ENCODE measurements at places on chromosomes 2 and 18. TPM values are rescaled to one million over a fixed set of nuclear protein-coding genes. Genes with fewer than 3 reads are reported as not detected.

- no peak overlapping the region for H3K4me3 ChIP-seq
- DNase-seq, result peak; percentile 57
- H3K27ac ChIP-seq, result peak overlapping the region; percentile 60
- H3K4me1 ChIP-seq, result peaks cover 2% of the 10 kb centered on the region
- peaks cover 8% of the 10 kb centered on the region for H3K27me3 ChIP-seq
- H3K36me3 ChIP-seq, result no peaks in the 10 kb centered on the region
Observed at GRCh38 chr2:230824406-230824978, 40.2 kb upstream of the ITM2C start.

DNA sequence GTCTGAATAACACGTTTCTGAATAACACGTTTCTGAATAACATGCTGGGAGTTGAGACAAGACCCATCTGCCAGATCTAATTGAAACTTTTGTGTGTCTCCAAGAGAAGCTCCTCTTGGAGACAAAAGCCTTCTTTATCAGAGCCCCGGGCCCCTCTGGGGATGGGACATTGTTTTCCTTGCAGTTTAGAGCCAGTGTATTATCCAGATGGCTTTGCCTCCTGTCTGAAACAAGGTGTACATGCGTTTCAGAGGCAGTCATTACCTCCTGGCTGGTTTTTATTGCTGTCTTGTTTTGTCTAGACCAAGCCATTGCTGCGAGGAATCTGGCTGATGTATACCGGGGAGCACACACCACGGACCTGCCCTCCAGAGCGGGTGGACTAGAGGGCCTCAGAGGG lies 7.8 kb downstream of the FOSL2 start:
- DNase-seq, result no peak
- H3K4me1 ChIP-seq, result peaks cover 40% of the 10 kb centered on the region
- H3K36me3 ChIP-seq, result peaks cover 10% of the 10 kb centered on the region
- H3K27me3 ChIP-seq, result no peaks in the 10 kb centered on the region
- H3K4me3 ChIP-seq, result no peak overlapping the region

The TACR1 gene
- total RNA-seq, result 0.09 TPM

DNA sequence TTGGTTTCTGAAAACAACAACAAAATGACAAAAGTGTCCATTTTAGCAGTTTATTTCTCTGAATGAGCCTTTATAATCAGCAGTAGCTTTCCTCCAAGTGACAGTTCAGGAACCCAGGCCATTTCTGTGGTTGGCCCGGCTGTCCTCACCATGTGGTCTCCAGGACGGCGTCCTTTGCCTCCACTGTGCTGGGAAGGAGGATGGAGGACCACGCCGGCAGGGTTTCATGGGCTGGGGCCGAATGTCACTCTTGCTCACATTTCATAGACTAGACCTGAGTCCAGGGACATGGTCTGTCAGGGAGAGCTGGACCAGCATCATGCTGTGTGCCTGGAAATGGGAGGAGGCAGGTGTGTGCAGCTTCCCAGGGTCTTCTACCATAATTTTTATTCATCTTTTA lies 50.9 kb downstream of the ARHGEF4 start:
- no peaks in the 10 kb centered on the region for H3K36me3 ChIP-seq
- H3K4me1 ChIP-seq, result no peaks in the 10 kb centered on the region
- DNase-seq, result no peak
- H3K4me3 ChIP-seq, result no peak overlapping the region
- H3K27me3 ChIP-seq, result peaks cover 19% of the 10 kb centered on the region

GRCh38 chr2:212991120-212991519 lies 160.3 kb downstream of the IKZF2 start:
- H3K4me3 ChIP-seq, result no peak overlapping the region
- peaks cover 14% of the 10 kb centered on the region for H3K36me3 ChIP-seq
- no peak for DNase-seq
- H3K27me3 ChIP-seq, result no peaks in the 10 kb centered on the region
- no peak overlapping the region for H3K27ac ChIP-seq
- peaks cover 4% of the 10 kb centered on the region for H3K4me1 ChIP-seq

The RAB6C gene
- 0.16 TPM for total RNA-seq

DNA sequence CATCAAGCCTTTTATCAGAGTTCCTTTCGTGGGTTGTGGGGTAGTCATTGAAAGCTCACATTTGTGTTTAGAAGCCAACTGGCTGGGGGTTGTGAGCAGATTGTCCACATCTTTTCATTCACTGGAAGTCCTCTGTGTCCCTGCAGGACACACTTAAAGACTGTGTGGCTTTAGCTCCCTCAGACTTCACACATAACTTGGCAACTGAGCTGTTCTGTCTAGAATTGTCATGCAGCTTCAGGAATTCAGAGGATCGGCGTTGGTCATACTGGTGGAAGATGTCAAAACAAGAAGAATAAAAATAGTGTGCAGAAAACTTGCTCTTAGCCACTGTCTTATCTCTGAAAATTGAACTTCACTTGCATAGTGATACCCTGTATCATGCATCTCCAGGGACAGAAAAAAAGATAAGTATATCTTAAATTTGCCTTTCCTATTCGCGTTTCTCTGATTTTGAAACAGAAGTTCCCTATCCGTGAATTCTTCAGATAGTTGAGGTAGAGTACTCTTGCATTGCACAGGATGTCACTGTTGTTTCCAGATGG lies 49.6 kb downstream of the TRAPPC12 start:
- H3K36me3 ChIP-seq, result peaks cover 43% of the 10 kb centered on the region
- H3K27ac ChIP-seq, result no peak overlapping the region
- peaks cover 5% of the 10 kb centered on the region for H3K4me1 ChIP-seq
- DNase-seq, result no peak
- no peaks in the 10 kb centered on the region for H3K27me3 ChIP-seq

DNA sequence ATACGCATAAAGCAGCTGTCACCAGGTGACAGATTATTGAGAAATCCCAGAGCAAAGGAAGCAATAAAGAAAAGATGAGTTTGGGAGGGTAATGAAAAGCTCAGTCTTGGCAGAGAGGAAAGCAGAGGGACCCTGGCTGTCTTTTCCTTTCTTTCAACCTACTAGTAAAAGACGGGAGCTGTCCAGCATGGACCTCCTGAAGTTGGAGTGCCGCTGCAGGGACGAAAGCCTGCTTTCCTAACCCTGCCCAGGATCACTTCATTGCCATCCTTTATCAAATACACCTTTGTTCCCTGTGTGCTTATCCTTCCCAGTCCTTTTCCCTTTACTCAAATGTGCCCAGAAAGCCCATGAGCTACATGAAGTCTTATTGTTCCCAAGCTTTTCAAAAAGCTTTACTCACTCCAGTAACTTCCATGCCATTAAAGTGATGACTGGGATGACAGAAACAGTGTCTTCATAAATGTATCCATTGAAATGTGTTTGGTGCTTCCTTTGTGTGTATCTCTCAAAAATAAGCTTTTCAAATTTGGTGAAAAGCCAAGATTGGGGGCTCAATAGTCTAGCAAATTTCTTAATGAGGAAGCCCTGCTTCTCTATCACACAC lies 3.7 kb upstream of the SPR start:
- peaks cover 10% of the 10 kb centered on the region for H3K4me1 ChIP-seq
- no peaks in the 10 kb centered on the region for H3K36me3 ChIP-seq
- H3K27me3 ChIP-seq, result peaks cover 45% of the 10 kb centered on the region

The APCDD1 gene
- 104 TPM for total RNA-seq

The IL36A gene
- total RNA-seq, result not detected

GRCh38 chr2:187989925-187990623 lies 301.6 kb upstream of the GULP1 start:
- H3K36me3 ChIP-seq, result no peaks in the 10 kb centered on the region
- no peak overlapping the region for H3K4me3 ChIP-seq
- peaks cover 39% of the 10 kb centered on the region for H3K4me1 ChIP-seq

DNA sequence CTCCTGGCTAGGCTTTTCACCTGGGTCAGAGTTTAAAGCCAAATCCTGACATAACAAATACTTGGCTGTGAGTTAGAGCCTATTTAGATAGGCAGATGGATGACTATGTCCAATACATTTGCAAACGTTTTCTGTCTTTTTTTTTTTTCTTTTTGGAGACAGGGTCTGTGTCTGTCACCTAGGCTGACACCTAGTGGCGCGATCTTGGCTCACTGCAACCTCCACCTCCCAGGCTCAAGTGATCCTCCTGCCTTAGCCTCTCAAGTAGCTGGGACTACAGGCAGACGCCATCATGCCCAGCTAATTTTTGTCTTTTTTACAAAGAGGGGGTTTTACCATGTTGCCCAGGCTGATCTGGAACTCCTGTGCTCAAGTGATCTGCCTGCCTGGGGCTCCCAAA lies 124.8 kb downstream of the DYM start:
- H3K4me1 ChIP-seq, result no peaks in the 10 kb centered on the region
- H3K36me3 ChIP-seq, result peaks cover 17% of the 10 kb centered on the region
- H3K4me3 ChIP-seq, result no peak overlapping the region
- H3K27me3 ChIP-seq, result no peaks in the 10 kb centered on the region

The FOXI3 gene
- 0.27 TPM for total RNA-seq

DNA sequence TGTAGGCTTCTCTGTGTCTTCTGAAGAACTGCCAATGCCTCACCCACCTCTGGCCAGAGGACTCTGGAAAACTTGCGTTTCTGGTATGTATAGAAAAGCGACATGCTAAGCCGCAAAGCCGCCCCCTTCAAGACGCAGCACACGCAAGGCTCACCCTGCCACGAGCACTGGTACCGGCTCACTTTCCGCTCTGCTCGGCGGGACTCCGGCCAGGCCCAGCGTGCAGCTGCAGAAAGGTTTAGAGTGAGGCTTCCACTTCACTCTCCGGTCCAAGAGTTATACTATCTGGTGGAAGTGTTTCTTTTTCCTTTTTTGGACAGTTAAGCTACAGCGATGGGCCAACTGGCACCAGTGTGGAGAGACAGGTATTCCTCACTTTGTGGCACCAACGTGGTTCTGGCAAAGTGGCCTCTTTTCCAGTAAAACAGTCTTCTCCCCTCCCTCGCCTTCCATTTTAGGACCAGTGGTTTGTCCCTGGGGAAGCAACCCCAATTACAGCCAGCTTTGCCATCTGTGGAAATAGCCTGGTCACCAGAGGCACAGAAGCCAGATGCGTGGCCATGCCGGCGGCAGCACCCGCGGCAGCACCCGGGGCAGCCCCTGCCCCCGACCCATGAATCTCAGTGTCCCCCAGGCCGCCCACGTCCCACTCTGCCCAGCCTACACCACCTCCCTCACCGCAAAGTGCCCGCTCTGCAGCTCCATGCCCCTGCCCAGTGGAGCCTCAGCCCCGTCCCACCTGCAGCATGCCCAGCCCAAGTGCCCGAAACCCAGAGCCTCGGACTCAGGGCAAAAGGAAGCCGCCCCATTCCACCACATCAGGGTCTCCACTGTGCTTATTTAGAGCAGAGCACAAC lies 91.6 kb upstream of the CTDP1 start:
- peaks cover 19% of the 10 kb centered on the region for H3K27me3 ChIP-seq
- peaks cover 13% of the 10 kb centered on the region for H3K4me1 ChIP-seq
- DNase-seq, result peak; percentile 6
- H3K27ac ChIP-seq, result peak overlapping the region; percentile 59
- no peak overlapping the region for H3K4me3 ChIP-seq

DNA sequence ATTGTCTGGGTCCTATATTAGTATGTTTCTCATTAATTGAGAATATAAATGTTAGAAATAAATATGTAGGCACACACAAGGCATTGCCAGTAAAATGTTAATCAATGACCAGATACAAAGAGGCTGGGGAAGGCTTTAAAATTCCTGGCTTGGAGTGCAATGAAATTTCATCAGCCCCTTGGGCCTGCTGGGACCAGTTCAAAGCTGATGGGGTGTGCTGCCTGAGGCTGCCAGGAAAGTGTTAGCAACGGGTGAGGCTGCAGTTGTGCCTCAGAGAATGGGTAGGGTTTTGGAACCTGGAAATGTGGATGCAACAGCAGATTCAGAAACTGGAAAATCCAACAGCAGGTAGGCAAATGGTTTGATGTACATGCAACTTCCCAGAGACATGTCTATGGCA lies 68.9 kb downstream of the DIPK1C start:
- H3K27me3 ChIP-seq, result peaks cover 46% of the 10 kb centered on the region
- peaks cover 6% of the 10 kb centered on the region for H3K4me1 ChIP-seq
- no peak overlapping the region for H3K4me3 ChIP-seq
- DNase-seq, result no peak

GRCh38 chr2:74472945-74473258 lies 422 bp upstream of the MRPL53 start:
- peaks cover 18% of the 10 kb centered on the region for H3K4me1 ChIP-seq
- peak overlapping the region; percentile 94 for H3K4me3 ChIP-seq
- peaks cover 9% of the 10 kb centered on the region for H3K36me3 ChIP-seq
- peak overlapping the region; percentile 99 for H3K27ac ChIP-seq

DNA sequence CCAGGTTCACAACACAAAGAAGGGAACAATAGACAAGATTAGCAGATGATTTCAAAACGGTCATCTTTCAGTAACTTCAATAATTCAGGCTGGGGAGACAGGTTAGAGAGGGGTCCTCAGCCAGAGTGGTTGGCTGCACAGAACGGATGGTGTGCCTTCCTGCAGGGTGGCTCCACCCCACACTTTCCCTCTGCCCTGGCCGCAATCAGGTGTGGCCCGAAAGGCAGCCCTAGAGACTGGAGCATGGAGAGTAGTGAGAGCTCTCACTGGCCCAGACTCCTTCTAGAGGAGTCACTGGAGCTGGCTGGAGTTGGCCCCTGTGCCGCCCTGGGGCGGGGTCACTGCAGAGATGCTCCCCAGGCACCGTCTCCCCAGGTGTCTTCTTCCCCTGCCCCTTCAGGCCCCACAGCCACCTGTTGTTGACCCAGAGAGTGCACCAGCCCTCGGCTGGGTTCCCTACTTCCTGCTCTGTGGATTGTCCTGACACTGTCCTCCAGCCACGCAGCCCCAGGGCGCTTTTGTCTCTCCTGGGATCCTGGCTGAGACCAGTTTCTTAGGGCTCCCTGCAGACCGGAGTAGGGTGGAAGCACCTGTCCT lies 126.8 kb downstream of the PXDN start:
- H3K27ac ChIP-seq, result no peak overlapping the region
- H3K4me1 ChIP-seq, result peaks cover 5% of the 10 kb centered on the region
- peaks cover 2% of the 10 kb centered on the region for H3K27me3 ChIP-seq
- H3K36me3 ChIP-seq, result no peaks in the 10 kb centered on the region
- no peak overlapping the region for H3K4me3 ChIP-seq

DNA sequence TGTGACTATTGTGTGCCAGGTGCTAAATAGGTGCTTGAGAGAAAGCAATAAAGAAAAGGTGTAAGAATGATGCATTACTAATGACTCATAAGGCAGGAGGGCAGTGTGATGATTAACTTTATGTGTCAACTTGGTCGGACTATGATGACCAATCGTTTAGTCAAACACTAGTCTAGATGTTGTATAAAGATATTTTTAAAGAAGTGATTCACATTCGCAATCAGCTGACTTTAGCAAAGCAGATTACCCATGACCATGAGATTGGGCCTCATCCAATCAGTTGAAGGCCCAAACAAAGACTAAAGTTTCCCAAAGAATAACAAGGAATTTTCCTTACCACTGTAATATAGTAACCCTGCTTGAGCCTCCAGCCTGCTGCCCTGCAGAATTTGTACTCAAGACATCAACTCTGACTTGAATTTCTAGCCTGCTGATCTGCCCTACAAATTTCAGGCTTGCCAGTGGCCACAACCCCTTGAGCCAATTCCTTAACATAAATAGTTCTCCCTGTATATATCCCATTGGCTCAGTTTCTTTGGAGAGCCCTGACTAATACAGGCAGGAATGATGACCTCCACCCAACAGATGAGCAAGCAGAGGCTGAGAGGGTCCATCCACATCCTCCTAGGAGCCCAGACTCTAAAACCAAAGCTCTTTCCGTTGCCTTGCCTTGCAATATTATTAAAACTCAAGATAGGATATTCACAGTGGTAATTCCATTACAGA lies 132.6 kb downstream of the ACTR3 start:
- no peaks in the 10 kb centered on the region for H3K36me3 ChIP-seq
- H3K27me3 ChIP-seq, result no peaks in the 10 kb centered on the region
- no peak for DNase-seq
- no peak overlapping the region for H3K4me3 ChIP-seq

The CASP8 gene
- total RNA-seq, result 18.3 TPM

The KCNJ13 gene
- total RNA-seq, result 0.35 TPM

All from mesothelial cell of epicardium (in vitro differentiated cells).